D721Med (cell line): ENCODE measurements at places on chromosomes 5 and 9.

DNA sequence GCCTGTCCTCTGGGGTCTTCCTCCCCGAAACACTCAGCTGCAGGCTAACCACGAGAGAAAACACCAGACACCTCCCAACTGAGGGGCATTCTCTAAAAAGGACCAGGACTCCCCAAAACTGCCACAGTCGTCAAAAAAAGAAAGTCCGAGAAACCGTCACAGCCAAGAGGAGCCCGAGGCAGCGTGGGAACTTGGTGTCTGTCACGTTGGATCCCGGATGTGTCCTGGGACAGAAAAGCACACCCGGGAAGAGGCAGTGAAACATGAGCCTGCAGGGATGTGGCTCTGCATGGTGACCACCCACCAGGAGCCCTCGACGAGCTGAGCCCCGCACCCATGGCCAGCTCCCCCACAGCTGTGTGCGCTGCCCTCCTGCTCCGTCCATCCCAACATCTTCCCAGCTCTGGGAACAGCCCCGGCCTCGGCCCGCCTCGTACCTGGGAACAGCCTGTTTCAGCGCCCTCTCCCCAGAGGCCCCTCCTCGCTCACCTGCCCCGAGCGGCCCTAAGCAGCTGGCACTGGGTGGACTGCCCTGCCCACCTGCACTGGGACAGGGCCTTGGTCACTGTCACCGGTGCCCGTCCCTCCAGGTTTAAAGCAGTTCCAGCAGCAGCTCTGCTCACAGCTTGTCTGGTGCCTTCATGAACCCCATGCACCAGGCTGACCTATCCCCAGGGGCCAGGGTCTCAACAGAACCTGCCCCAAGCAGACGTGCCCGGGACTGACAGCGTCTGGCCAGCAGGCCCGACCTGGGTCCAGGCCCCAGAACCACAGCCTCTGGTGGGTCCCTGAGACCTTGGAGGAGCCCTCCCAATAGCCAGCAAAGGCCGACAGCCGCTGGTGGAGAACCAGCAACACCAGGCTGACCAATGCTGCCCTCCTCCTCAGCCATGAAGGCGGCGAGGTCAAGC, 10.9 kb downstream of the SLC12A7 start:
- DNase-seq: no peak

GRCh38 chr5:82540301-82540700, 262.1 kb upstream of the RPS23 start:
- DNase-seq: no peak

- DNase-seq: no peak
These were observed 190.3 kb downstream of the WDR70 start for GRCh38 chr5:37569466-37569865.

DNA sequence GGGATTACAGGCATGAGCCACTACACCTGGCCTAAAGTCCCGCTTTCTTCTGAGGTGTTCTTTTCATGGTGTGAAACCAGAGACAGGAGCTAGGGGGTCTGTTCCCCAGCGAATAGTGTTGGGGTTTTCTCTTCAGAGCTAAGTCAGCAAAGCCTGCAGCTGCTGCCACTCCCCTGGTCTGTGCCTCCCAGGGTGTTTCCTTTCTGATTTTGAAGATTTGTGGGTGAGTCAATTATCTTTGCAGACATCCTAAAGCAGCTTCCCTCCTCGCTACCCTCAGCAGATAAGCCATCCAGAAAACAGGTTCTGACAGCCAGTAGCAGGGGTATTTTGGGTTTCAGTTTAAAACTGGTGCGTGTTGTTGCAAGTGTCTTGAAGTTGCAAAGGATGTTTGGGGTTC, 72.0 kb upstream of the IQGAP2 start:
- no peak for DNase-seq

DNA sequence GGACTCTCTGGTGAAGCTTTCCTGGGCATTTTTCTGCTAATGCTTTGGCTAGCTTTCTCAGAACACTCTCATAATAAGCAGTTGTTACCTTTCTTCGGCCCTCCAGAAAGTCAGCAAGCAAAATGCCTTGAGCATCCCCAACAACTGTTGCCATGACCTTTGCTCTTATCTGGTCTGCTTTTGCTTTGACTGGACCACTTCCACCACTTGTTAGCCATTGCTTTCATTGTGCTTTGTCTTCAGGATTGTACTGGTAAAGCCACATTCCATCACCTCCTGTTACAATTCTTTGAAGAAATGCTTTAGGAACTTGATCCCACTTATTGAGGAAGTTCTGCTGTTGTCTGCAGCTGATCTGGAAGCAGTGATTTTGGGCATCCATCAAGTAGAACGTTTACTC, 35.7 kb downstream of the RAD50 start:
- DNase-seq: no peak

DNA sequence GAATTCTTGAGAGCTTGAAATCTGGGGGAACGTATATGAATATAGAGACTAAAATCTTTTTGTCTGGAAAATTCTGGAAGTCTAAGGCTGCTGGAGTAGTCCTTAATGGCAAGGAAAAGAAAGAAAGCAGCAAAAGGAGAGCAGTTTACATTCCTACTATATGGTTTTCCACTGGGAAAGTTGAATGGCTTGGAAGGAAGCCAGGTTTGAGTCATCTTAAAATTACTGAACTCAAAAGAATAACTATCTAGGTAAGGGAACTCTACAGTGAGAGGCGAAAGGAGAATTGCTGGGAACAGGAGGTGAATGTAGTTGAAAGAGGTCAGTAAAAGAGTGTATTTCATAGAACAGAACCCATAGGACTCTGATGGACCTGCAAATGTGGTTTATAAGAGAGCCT, 258.1 kb upstream of the EDIL3 start:
- DNase-seq: no peak

- DNase-seq: no peak
These were observed 731 bp downstream of the PRR16 start for GRCh38 chr5:120464627-120465435.

GRCh38 chr9:123739387-123739786, 190.5 kb downstream of the DENND1A start:
- DNase-seq: no peak

DNA sequence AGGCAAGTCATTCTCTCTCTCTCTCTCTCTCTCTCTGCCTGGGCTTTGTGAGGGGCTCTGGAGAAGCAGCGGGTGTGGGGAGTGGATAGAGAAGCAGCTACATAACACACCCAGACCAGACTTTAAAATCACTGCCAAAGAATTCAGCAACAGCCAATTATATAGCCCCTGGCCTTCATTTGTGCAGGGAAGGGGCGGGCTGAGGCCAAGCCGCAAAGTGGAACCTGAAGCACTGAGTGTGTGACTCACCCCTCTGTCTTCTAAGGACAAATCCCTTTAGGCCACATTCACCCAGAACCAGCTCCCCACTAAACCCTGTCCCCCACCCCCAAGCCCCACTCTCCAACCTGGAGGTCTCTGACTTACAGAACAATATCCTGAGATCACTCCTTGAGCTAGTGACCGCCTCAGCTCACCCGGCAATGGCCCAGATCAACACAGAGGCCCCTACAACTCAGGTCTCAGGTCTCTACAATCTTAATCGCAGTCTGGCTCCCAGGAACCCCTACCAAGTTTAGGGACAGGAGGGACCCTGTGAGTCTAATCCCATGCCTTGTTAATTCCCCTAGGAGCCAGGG, 6.0 kb downstream of the B4GALT1 start:
- no peak for DNase-seq

GRCh38 chr5:133275631-133276030, 223.8 kb downstream of the HSPA4 start:
- no peak for DNase-seq
